ENCODE measurements at places on chromosomes 4 and X. TPM values are rescaled to one million over a fixed set of nuclear protein-coding genes. Genes with fewer than 3 reads are reported as not detected.

DNA sequence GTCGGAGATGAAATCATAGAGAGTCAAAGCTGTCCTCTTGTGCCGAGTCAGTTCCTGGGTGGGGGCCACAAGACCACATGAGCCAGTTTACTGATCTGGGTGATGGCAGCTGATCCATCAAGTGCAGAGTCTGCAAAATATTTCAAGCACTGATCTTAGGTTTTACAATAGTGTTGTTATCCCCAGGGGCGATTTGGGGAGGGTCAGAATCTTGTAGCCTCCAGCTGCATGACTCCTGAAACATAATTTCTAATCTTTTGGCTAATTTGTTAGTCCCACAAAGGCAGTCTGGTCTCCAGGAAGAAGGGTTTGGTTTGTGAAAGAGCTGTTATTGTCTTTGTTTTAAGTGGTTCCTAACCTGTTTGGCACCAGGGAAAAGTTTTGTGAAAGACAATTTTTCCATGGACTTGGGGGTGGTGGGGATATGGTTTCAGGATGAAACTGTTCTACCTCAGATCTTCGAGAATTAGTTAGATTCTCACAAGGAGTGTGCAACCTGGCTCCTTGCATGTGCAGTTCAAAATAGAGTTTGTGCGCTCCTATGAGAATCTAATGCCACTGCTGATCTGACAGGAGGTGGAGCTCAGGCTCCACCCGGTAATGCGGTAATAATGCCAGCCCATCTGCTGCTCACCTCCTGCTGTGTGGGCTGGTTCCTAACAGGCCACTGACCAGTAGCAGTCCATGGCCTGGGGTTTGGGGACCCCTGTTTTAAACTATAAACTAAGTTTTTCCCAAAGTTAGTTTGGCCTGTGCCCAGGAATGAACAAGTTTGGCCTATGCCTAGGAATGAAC lies 29.2 kb downstream of the METAP1 start:
- H3K27ac ChIP-seq: no peak overlapping the region
- H3K27me3 ChIP-seq: no peaks in the 10 kb centered on the region
- no peak for DNase-seq
- no peaks in the 10 kb centered on the region for H3K36me3 ChIP-seq

- no peak overlapping the region for H3K27ac ChIP-seq
- no peak overlapping the region for H3K4me3 ChIP-seq
- no peaks in the 10 kb centered on the region for H3K36me3 ChIP-seq
- no peaks in the 10 kb centered on the region for H3K4me1 ChIP-seq
- DNase-seq: no peak
- no peaks in the 10 kb centered on the region for H3K27me3 ChIP-seq
Observed at GRCh38 chr4:54915276-54915675, 210.1 kb downstream of the KDR start.

DNA sequence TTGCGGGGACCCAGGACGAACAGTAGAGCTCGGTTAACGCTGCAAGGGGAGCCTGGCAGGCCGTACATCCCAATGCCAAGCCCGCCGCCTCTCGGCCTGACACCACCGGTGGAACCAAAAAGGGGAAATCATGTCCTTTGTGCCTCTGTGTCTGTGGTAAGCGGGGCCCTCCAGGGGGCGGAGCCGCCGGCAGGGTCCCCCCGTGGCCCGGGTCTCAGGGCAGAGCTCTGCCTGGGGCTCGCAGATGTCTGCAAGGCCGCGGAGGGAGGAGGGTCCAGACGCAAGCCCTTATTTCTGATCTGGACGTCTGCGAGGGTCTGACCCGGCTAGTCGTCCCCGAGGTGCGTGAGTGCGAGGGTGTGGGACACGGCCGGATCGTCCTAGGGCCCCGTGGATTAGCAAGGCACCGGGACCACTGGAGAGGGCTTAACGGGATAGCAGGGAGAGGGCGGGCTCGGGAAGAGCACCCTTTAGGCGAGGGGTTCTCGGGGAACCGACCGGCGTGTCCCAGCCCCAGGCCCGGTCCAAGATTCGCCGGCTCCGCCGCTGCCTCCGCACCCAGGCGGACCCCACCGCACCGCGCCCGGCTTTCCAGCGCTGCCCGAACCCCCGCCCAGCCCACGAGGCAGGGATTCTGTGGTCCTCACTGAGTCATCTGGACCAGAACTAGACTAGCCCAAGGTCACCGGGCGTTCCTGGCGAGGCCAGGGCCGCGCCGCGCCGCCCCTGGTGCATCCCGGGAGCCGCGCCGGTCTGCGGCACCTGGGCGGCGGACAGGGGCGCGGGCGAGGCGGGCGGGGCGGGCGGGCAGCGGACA lies 863 bp upstream of the FAM193A start:
- peak; percentile 80 for DNase-seq
- H3K27ac ChIP-seq: peak overlapping the region; percentile 98
- no peaks in the 10 kb centered on the region for H3K27me3 ChIP-seq
- H3K36me3 ChIP-seq: no peaks in the 10 kb centered on the region
- H3K4me3 ChIP-seq: peak overlapping the region; percentile 98

DNA sequence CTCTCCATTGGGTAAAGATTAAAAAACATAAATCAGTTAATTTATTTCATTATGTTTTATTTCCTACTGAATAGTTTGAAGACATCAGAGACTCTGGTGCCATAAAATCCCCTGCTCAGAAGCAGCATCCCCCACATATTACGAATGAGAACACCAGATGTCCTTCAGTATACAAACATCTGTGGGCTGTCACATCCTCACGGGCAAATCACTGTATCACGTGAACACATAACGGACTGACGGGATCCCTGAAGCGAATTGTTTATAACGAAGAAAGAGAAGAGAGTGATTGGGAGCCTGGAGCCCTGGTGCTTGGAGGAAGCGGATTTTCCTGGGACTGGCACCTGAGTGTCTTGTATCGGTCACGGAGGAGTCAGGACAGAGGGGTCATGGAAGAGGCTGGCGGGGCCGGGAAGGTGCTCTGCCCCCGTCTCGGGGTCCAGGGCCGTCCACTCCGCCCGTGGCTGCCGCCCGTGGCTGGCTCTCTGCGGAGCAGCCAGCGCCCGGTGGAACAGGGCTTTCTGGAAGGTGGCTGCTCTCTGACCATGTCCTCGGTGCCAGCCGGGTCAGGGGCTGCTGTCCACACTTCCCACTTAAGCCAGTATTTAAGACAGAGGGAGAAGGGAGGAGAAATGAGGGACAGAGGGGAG lies 452.7 kb upstream of the FAT1 start:
- DNase-seq: no peak
- H3K4me3 ChIP-seq: no peak overlapping the region
- no peaks in the 10 kb centered on the region for H3K27me3 ChIP-seq
- H3K36me3 ChIP-seq: no peaks in the 10 kb centered on the region
- no peaks in the 10 kb centered on the region for H3K4me1 ChIP-seq

DNA sequence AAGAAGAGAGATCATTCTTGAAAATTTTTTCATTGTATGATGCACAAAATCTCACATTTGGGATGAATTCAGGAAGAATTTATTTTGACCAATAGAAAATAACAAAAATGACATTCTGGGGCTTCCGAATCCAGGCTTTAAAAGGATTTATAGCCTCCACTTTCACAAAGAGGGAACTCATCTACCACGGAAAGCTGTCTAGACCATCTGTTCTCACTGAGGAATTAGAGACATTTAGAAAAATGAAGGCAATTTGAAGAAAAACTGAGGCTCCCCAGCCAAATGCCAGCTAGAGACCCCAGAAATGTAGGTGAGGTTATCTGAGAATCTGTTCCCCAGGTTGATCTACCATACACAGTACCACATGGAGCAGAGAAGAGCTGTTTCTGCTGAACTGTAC lies 464.3 kb downstream of the TMA16 start:
- H3K27ac ChIP-seq: no peak overlapping the region
- H3K4me3 ChIP-seq: no peak overlapping the region
- H3K36me3 ChIP-seq: no peaks in the 10 kb centered on the region

Gene SAGE1
- total RNA-seq: not detected

Gene CNKSR2
- total RNA-seq: 3.3 TPM

Gene PRDM5
- 25.0 TPM for total RNA-seq

Gene CT45A2
- not detected for total RNA-seq
